ENCODE measurements at places on chromosomes 11 and 22.

- DNase-seq = no peak
Measured at GRCh38 chr11:47378010-47378835, at the start of gene SPI1. Gene SPI1, minus strand, starts transcription at chr11:47378547. Its CDS starts 194 bp downstream, at chr11:47378353.

DNA sequence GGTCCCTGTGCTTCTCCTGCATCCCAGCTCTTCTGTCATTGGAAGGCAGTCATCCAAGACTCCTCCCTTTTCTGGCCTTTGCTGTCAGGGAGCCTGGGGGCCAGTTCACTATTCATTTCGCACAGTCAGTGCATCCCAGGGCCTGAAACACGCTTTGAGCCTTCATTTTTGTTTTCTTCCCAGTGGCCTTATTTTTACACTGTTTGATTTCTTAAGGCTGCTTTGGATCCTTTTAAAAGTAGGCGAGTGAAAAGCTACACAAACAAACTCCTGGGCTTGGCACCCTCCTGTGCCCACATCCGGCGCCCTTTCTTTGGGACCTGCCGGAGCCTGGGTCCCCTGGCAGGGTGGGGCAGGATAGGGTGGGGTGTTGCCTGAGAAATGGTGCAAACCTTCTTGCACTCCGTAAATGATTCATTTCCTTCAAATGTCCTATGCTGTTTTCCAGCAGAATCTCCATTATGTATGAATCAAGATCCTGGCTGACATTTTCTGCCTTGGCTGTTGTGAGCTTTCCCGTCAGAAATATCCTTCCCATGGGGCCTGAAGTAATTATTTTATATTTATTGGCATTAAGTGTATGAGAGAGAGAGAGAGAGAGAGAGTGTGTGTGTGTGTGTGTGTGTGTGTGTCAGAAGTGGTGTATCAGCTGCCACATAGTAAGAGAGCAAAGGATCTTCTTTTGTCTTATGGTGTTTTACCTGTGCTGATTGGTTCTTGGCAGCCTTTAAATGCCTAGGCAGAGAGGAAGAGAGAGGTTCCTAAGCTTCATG lies 45.6 kb downstream of the BCR start:
- no peak for DNase-seq

DNA sequence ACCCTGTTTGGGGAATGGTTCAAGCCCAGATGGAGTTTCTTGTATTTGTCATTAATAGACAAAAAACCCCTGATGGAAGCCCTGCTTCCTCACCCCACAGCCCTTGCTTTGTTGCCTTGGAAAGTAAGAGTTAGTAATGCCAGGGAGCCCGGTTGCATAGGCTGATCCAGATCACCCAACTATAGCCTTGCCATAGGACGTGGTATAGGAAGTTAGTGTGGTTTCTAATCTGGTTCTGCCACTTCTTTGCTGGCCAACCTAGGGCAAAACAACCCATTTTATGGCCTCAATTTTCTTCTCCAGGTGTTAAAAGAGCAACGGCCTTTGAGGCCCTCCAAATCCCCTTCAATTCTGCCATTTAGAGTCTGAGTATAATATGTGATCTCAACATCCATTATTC lies 97.9 kb downstream of the STIM1 start:
- no peak for DNase-seq

GRCh38 chr11:75554258-75555022 lies 7.6 kb upstream of the SERPINH1 start:
- DNase-seq = peak; percentile 76

- no peak for DNase-seq
Measured at GRCh38 chr11:91876746-91877145, 347.9 kb upstream of the FAT3 start.

DNA sequence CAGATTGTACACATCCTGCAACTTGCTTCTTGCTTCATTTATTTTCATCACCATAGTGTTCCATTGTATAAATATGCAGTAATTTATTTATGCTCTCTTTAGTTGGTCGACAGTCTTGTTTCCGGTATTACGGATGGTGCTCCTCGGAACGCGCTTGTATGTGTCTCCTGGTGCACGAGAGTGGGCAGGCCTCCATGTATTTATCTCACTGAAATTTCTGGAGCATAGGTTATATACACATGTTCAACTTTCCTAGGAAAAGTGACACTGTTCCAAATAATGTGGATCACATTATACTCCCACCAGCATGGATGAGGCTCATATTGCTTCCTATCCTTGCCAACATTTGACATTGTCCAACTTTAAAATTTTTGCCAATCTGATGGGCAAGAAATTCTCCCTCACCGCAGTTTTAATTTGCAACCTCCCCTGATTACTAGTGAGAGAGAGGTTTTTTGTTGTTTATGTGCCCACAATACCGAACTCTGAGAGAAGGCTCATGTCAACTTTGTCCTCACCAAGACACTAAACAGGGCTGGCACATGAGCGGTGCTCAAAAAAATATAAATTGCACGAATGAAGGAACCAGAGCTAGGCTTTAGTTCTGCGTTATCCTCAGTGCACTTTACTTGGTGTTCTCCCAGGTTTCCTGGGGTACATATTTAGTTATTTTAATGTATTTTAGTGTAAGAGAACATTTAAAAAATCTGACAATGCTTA lies 3.8 kb downstream of the CSNK2A3 start:
- no peak for DNase-seq

GRCh38 chr11:79342686-79343085 lies 98.1 kb downstream of the TENM4 start:
- DNase-seq = peak; percentile 42

GRCh38 chr11:45158891-45159605 lies 12.6 kb downstream of the PRDM11 start:
- DNase-seq = no peak

GRCh38 chr11:123381149-123381548 lies 48.9 kb upstream of the GRAMD1B start:
- no peak for DNase-seq

DNA sequence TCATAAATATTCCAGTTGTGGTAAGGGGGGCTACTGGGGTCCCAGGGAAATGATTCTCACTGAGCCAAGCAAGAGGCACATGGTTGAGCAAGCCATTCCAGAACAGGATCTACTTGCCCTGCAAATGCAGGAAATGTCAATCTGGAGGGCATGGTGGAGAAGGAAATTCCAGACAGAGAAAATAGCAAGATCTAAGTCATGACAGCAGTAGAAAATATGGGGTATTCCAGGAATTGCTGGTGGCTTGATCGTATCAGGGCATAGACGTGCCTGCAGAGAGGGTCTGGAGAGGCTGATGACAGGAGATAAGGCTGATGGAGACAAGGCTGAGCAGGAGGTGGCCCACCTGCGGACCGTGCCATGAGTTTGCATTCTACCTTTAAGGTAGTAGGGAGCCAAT lies 566.3 kb upstream of the CADM1 start:
- DNase-seq = no peak

- DNase-seq = no peak
Measured at GRCh38 chr22:41237036-41237706, 3.6 kb downstream of the CHADL start.

DNA sequence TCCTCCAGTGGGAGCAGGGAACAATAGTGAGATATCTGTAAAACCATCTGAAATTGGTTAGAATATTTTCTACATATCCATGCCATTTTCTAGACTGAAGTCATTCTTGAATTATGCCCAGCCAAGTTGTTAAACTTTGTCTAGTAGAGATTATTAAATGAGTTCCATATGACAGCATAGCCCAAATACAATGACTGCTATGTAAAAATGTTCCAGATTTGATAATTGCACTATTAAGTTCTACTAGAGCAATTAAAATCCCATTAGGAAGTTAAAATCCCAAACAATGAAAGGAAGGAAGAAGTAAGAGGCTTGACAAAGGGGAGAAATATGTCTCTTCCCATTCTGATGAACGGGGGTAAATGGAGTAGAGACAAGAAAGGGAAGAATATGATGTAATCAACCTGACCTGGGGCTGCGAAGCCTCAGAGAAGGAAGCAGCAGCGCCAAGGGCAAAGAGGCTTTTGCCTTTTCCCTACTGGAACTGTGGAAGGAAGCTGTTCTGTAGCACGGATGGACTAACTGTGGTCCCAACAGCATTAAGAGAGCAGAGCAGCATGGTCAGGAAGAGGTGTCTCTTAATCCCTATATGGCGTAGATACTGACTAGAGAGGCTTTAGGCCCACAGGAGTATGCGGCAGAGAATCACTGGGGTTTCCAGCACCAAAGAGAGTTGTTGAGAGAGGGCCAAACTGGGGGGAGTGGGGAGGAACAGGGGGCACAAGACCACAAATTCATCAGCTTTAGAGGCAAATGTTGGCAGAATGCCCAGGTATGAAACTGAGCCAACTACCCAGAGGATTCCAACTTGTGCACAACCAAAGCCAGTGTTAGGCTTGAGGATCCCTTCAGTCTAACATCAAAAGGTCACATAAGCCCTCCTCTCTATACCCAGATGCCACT lies 26.7 kb downstream of the RRP8 start:
- peak; percentile 78 for DNase-seq

DNA sequence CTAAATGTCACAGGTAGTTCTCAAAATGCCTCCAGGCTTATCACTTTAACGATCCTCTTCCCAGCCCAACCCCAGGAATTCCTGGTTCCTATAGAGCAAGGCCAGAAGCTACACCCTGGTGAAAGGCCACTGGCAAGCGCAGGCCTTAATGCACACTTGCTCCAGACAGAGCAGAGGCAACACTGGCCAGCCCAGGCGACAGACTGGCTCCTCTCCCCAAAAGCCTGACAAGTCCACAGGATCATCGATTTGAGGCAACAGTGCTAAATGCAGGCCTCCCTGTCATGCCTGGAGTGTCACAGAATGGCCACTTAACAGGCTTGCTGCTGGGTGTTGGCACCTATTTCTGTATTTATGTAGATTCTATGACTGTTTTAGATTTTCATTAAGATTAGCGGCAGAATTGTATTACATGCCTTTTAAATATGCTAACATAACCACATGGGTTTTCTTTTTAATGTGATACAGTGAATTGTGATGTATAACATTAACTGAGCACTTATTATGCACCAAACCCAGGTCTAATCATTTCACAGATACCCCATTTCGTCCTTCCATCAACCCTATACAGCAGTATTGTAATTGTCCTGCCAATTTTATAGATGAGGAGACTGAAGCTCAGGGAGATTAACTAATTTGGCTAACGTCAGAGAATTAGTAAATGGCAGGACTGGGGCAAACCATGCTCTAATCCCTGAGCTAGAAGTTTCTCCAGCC lies 38.6 kb downstream of the PACSIN2 start:
- no peak for DNase-seq

GRCh38 chr11:113833151-113833550 lies 42.2 kb downstream of the USP28 start:
- DNase-seq = no peak

DNA sequence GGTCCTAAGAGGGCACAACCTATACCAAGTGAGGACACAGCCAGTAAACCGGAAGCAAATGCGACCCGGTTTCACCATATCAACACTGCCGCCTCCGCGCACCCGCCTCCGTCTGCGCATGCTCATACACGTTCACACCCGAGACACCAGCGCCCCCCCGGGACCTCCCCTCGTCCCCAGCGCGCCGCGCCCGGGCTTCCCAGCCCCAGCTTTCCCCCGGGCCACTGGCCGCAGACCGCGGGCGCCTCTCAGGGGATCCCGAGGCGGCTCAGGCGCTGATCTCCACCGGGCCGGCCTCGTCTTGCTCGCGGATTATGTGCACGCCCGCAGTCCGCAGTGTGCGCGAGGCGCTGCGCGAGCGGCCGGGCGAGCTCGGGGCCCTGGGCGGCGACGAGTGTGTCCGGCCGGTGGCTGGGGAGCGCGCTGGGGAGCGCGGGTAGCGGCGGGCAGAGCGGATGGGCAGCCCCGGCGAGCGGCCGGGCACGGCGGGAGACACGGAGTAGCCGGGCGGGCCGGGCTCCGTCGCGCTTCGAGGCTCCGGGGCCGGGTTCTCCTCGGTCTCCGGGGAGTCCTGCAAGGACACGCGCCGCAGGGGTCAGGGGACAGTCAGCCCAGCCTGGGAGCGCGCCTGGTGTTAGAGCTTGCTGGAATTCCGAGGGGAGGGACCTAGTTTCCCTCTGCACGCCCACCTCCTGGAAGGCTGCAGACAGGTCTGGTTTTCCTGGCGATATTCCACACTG lies 2.0 kb downstream of the HEPN1 start:
- peak; percentile 74 for DNase-seq

GRCh38 chr11:12042215-12042676 lies 33.8 kb upstream of the DKK3 start:
- DNase-seq = no peak

GRCh38 chr11:63698976-63699733 lies 17.9 kb downstream of the RTN3 start:
- DNase-seq = no peak

- no peak for DNase-seq
Measured at GRCh38 chr11:86062719-86063118, 6.2 kb downstream of the PICALM start.

DNA sequence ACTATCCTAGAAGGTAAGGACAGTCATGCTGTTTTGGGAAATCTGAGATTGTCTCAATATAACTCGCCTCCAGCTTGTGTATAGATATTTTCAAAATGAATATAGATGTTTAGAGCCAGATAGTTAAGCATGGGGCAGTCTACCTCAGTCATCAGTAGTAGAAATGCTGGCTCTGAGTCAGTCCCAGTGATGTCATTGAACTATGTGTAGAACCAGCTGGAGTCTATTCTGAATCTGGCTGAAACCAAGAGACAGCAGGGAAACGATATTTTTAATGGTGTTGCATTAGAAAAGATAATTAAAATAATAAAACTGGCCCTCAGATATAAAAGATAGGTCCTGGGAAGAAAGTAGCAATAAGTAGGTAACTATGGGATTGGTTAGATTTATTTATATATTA lies 25.9 kb downstream of the PIWIL4 start:
- DNase-seq = no peak

GRCh38 chr11:124147951-124148350 lies 32.7 kb downstream of the VWA5A start:
- DNase-seq = no peak

GRCh38 chr11:34180040-34180813 lies 74.8 kb downstream of the NAT10 start:
- no peak for DNase-seq

DNA sequence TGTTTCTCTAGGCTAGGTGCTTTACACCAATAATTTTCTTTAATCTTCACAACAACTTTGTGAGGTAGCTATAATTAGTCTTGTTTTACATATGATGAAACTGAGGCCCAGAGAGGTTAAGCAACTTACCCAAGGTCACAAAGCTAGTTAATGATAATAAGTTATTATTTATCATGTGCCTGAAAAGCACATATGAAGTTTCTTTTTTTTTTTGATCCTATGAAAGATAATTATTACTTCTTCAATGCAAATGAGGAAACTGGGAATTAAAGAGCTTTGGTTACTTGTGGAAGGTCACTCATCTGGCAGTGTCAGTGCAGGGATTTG lies 22.8 kb downstream of the STIM1 start:
- DNase-seq = no peak

DNA sequence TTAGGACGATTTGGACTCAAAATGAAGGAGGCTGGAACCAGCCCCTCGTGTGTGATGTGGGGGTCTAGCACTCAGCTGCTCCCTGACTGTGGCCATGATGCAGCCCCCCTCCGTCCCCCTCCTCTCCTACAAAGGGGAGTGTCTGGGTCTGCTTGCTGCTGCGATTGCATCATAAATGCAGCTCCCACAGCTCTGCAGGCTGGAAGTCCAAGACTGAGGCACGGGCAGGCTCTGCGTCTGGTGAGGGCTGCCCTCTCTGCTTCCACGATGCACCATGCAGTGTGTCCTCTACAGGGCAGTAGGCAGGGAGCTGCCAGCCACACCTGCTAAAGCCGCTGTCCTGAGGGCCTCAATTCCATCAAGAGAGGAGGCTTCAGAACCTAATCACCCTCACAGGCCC lies 432.1 kb downstream of the BRD1 start:
- DNase-seq = no peak

GRCh38 chr11:70364745-70365543 lies 33.4 kb upstream of the CTTN start:
- no peak for DNase-seq

GRCh38 chr11:71240865-71241691 lies 11.3 kb downstream of the SHANK2 start:
- DNase-seq = no peak
